RWPE1 (cell line): ENCODE measurements at places on chromosomes 5 and 9.
A peak's percentile ranks its signal among the peaks of the same experiment; 100 is the strongest.

DNA sequence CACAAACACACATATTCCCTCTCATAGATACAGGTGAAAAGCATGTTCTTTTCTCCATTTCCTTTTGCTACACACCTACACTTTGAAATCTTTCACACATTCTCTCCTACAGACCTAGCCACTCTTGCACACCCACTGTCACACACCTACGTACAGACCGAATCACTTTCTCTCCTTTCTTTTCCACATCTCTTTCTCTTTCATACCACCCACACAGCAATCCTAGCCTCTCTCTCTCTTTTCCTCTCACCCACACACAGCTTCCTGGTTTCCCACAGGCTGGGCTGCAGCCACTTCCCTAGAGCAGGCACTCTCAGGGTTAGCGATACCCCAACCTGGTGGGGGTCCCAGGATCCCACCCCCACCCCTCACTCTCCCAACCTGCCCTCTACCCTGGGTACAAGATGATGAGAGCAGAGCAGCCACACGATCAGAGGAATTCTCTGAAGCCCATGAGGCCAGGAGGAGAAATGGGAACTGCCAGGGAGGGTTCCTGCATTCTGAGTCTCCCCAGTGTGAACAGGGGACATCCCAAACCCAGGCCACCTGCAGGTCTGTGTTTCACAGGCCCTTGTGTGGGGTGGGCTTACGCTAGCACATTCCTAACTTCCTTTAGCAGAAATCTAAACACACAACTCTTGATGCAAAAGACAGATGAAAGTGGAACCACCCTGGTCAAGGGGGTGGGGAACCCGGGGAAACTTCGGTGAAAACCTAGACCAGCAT, 17.1 kb upstream of the SYNPO start:
- DNase-seq, result no peak

DNA sequence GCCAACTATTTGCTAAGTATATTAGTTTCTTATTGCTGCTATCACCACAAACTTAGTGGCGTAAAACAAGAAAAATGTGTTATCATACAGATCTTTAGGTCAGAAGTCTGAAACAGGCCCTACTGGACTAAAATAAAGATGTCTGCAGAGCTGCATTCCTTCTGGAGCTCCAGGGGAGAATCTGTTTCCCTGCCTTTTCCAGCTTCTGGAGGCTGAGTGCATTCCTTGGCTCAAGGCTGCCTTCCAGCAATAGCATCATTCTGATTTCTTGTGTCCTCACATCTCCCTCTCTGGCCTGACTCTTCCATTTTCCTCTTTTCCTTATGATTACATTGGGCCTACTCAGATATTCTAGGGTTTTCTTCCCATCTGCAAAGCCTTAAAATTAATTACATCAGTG, 15.9 kb downstream of the MAN2A1 start:
- no peak for DNase-seq

DNA sequence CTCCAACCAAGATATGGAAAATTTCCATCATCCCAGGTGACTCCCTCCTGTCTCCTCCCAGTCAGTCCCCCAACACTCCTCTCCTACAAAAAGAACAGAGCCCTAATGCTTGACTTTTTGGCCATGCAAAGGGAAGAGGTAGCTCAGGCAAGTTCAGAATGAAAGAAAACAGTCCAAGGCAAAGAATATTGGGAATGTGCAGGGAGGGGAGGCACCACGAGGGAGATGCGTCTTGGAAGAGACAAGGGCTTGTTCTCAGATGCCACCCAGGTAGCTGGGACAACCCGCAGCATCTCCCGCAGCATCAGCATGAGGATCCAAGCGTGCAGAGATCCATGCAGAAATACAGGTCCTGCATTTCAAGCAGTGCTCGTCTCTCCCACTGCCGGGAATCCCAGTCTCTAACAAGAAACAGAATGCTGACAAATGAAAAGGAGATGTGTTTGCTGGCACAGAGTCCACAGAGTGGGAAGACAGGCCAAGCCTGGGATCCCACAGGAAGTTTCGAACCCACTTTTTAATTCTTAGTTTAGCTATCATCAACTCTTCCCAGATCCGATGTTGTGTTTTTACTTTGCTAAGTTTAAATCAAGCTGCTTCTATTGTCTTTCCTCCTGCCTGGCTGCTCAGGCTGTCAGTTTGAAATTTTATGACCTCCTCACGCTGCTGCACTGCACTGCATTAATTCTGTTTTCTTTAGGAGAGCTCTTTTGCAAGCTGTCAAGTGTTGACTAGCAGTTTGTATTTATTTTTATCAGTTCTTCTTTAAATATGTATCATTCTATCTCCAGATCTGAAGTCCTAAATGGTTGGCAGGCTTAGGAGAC, 86.8 kb upstream of the OSMR start:
- DNase-seq, result no peak

DNA sequence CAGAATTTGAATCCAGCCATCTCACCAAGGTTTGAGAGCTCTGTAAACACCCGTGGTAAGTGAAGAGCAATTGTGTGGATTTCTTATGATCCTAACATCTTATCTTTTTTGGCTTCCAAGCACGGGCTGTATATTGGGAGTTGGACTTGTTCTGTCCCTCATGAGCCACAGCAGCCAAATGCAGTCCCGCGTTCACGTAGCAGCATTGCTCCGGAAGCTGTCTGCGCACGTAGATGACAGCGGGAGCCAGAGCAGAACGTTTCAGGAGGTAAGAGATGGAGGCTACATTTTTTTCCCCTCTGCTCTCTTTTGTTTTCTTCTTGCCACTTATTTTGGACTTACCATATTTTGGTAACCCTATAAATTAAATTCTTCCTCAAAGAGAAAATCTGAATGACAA, 86.9 kb downstream of the HACD4 start:
- DNase-seq, result no peak

GRCh38 chr5:80129146-80129545, 94.0 kb downstream of the THBS4 start:
- DNase-seq, result no peak

DNA sequence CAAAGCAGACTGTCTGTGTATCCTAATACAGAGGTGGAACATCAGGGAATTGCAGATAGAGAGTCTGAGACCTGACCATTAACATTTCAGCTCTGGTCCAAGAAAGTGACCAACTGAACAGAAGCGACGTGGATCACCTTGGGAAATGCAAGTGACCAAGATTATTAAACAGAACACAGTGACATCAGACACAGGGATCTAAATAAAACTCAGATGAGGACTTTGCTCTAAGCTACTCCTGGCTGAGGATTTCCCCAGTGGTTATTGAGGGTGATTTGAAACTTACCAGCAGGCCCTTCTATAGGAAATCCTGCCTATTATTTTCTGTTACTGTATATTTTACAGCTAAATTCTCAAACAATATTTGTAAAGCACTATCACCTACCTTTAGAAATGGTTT, 436.0 kb downstream of the TMEM38B start:
- no peak for DNase-seq

DNA sequence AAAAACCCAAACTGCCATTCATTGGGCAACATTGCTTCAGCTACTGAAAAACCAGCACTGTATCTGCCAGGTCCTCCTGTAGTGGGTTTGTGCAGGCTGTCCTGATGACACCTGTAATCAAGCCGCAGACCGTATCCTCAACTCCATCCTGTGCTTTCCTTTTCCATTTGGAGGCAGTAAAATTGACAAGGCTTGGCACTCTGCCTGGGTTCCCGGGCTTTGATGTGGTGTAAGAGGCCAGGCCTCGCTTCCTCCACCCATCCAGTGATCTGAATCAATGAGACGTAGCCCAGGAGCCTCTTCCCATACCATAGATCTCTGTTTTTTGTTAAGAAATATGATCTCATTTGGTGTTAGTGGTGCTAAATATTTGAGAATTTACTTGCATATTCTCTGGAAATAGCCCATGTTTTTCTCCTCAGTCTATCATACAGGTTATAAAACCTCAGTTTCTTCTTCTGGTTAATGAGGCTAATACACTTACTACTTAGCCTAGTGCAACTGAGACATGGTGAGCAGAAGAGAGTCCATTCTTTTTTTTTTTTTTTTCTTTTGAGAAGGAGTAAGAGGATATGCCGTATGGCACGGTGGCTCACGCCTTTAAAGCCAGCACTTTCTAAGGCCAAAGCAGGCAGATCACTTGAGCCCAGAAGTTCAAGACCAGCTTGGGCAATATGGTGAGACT, 34.8 kb downstream of the LSM11 start:
- DNase-seq, result peak; percentile 45

GRCh38 chr5:177312649-177313181, 1.0 kb upstream of the MXD3 start:
- no peak for DNase-seq

DNA sequence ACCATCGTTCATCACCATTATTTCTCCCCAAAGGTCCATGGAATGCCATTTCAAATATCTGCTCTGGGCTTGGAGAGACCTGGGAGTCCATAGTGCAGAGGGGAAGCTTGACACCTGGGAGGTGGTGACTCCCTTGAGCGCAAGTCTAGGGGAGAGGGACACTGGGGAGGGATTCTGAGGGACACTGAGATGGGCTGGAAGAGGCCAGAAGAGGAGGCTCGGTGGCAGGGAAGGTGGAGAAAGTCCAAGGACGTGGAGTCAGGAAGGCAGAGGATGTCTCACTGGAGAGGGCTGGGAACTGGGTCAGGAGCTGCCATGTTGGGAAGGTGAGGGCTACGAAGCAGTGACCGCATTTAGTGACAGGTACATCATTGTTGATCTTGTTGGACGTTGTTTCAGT, 160.3 kb upstream of the MVB12B start:
- no peak for DNase-seq
